Stimulated activated CD4-positive, alpha-beta T cell treated with anti-CD3 and anti-CD28 coated beads, Interleukin-2, amount 100 ng/mL, for 24 hours (primary cell): ENCODE measurements at places on chromosomes 5 and 9.

DNA sequence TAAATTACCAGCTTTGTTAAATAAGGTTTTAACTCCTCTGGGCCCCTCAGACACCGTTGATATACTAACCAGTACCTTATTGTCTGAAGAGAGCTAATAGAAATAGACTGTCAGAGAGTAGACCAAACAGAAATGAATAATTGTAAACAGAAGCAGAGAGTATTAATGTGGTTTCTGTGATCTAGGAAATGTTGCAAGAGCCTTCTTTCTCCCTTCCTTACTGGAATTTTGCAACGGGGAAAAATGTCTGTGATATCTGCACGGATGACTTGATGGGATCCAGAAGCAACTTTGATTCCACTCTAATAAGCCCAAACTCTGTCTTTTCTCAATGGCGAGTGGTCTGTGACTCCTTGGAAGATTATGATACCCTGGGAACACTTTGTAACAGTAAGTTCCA is 5.1 kb downstream of the TYRP1 start:
- no peak for DNase-seq

- DNase-seq, result no peak
Measured at GRCh38 chr5:158854260-158854783, 245.4 kb downstream of the EBF1 start.

GRCh38 chr9:130143958-130144366 is 28.2 kb upstream of the NCS1 start:
- no peak for DNase-seq

DNA sequence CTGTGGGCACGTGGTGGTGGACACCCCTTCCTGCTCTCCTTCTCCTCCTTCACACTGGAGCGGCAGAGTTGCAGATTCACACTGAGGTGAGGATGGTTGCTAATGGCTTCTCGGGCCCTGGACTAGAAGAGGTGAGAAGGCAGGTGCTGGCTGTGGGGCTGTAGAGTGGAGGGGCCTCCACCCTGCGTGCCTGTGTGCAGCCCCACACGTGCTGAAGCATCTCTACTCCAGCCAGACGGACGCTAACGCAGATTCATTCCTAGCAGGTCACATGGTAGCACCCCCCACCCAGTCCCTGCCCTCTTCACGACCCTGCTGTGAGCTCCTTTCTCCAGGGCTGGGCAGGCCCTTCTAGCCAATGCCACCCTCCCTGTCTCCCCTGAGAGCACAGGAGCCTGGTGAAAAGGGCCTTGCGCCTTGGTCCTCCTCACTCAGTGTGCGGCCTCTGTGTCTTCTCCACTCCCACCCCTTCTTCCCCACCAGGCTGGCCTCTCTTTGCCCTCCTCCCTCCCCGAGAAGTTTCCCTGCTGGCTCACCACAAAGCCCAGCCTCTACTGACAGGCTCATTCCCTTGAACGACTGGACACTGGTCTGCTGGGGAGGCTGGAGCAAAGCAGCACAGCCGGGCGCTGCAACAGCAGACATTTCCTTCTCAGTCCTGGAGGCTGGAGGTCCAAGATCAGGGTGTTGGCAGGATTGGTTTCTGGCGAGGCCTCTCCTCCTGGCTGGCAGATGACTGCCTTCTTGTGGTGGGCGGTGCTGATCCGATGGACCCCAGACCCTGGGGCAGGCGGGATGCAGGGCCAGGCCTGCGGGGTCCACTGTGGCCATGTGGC is 14.2 kb downstream of the CACNA1B start:
- DNase-seq, result no peak

DNA sequence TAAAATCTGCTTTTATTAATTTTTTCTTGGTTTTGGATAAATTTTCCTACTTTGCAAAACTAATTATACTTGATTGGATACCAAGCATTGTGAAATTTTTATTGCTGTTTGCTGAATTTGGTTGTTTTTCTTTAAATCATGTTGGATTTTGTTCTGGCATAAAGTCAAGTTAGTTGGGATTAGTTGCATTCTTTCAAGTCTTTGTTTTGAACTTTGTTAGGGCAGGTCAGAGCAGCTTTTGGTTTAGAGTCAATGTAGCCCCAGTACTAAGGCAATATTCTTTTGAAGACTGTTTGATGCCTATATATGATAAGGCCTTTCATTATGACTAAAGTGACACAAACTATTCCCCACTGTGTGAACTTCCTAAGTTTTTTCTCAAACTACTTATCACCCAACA is 531.1 kb downstream of the RASEF start:
- no peak for DNase-seq

- no peak for DNase-seq
Measured at GRCh38 chr5:106367281-106367680, 1303.5 kb downstream of the EFNA5 start.

DNA sequence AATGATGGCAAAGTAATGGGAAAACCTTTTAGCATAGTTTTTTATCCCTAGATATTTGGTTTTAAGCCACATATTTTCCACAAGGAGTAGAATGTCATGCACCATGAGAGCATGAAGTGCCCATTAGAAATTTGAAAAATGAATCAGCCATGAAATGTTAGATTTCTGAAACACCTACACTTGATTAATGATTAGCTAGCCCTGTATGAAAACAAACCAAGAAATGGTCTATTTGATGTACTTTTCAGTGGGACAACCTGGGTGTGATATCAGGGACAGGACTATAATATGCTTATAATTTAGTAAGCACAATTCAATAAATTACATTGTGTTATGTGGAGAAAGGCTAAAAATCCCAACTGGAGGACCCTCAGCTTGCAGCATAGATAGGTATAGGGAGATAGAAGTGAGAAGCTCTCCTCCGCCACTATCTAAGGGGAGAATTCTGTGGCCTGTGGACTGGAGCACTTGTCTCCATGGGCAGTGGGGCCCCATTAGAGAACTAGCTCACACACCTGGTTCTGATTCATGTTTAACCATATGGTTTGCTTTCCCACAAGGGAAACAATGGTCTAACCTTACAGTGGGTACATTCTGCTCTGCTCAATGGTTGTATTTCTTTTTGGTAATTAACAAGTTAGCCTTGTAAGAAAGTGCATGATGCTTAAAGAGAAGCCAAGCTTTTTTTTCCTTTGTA is 35.2 kb downstream of the NUP214 start:
- DNase-seq, result no peak

- no peak for DNase-seq
Measured at GRCh38 chr9:37550781-37551180, 25.4 kb downstream of the FBXO10 start.

- DNase-seq, result no peak
Measured at GRCh38 chr9:134175808-134176598, 11.6 kb upstream of the RNU6ATAC start.

DNA sequence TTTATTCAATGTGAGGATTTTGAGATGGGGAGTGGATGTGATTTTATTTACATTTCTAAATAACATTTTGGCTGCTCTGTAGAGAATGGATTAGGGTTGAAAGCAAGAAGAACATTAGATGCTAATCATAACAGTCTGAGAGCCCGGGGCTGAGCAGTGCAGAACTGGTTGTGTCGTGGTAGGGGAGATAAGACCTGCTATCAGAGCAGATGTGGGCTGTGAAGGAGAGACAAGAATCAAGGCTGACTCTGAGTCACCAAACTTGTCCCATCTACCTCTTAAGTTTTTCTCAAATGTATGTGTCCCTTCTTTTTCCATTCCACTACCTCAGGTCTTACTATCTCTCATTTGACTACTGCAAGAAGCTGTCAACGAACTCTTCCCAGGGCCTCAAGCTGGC is 35.4 kb upstream of the SLC28A3 start:
- no peak for DNase-seq

DNA sequence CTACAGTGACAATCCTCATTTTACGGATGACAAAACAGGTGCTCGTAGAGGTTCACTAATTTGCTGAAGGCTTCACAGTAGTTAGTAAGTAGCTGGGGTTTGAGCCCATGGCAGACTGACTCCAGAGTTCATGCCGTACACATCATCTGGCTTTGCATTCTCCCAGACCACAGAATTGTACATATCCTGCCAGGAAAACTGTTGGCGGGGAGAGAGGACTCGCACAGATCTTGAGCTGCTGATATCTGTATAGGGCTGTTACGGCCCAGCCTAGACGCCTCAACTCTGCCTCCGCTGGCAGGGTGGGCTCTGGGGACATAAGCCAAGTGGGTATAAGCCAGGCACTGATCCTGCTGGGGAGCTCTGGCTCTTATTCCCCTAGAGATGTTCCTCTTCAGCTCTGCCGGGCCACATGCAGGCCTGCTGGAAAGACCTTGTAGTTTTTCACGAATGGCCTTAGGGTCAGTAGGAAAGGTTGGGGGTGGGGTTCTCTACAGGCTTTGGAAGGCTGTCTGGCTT is 16.3 kb downstream of the LARP1 start:
- no peak for DNase-seq

GRCh38 chr5:35483191-35483590 is 134.5 kb upstream of the SPEF2 start:
- DNase-seq, result no peak

DNA sequence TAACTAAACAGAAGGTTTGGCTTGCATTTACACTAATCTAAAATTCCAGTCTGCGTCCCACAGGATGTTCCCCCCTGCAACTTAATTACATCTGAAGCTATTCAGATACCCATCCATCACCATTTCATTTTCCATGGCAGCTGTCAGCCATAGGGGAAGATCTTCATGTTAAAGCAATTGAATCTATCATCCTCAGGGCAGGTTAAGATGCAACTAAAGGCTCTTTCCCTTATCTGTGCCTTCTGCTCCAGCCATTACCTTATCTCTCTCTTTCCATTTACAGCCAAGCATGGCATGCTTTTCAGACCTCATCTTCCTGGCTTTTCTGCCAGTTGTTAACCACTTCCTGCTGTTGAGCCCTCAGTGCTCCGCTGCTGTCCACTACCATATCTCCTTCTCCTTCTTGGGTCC is 15.8 kb upstream of the HACD4 start:
- DNase-seq, result no peak

GRCh38 chr9:99896119-99896518 is 10.3 kb upstream of the STX17 start:
- no peak for DNase-seq

DNA sequence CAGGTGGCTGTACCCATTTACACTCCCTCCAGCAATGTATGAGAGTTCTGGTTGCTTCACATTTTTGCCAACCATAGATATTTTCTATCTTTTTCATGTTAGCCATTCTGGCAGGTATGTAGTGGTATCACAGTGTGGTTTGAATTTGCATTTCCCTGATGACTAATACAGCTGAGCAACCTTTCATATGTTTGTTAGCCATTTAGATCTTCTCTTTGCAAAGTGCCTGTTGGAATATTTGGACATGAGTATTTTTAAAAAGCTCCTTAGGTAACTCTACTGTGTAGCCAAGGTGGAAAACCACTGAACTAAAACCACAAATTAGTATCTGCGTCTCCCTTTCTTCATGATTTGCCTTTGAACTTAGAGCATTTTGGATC is 31.9 kb downstream of the IRF1 start:
- no peak for DNase-seq

GRCh38 chr5:68272289-68272688 is 56.7 kb downstream of the PIK3R1 start:
- no peak for DNase-seq

DNA sequence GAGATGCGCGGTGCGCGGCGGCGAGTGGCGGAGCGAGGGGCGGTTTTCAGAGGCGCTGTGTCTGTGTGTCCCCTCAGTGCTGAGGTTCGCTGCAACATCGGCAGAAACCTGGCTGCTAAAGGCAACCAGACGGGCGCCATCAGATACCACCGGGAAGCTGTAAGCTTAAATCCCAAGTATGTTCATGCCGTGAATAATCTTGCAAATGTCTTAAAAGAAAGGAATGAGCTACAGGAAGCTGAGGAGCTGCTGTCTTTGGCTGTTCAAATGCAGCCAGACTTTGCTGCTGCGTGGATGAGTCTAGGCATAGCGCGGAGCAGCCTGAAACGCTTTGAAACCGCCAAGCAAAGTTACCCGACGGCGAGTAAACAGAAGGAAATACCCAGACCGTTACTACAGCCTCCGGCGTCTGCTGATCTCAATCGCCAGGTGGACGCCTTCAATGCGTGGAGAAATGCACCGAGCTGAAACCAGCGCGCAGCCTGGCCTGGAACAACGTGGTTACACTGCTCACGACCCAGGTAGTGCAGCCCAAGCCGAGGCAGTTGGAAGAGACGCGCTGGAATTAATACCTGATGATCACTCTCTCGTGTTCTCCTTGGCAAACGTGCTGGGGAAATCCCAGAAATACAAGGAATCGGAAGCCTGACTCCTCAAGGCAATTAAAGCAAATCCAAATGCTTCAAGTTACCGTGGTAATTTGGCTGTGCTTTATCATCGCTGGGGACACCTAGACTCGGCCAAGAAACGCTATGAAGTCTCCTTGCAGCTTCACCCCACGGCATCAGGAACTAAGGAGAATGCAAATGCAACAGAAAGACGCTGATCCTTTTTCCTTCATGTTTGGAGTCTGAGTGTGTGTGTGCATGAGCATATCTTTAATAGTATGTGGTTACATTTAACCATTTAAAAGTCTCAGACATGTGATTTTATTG is 15.9 kb downstream of the OR2V1 start:
- no peak for DNase-seq

- DNase-seq, result no peak
Measured at GRCh38 chr9:14289916-14290315, 24.0 kb downstream of the NFIB start.

DNA sequence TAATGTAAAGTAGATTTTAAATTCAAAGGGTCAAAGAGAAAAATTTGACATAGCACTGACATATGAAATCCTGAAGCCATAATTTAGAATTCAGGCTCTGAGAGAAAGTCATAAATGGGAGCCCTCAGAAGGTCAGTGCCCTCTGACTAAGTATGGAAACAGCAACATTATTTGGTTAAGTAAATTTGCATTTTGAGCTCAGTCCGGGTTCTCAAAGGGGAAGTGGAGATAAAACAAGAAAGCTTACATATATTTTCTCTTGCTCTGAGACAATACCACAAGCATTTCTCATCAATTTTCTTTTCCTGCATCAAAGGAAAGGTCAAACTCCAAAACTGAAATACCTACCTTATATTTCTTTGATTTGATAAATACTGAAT is 348.0 kb downstream of the SEMA5A start:
- DNase-seq, result no peak

GRCh38 chr5:132774896-132775295 is 2.1 kb downstream of the SEPTIN8 start:
- no peak for DNase-seq

DNA sequence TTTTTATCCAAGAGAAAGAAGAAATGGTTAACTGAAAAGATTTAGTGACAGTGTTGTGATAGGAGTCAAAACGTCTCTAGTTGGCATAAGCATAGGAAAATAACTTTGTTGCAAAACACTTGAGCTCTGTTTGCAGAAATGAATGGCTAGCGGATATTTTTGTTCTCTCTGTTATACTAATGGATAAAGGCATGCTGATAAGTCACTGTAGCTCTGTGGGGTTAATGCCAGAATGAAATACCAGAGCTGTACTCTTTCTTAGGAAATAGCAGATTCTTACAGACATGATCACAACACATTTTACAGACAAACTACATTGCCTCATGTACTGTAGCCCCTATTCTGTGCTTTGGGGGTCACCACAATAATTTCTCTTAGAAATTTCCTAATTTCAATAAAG is 202.8 kb downstream of the DMRTA1 start:
- DNase-seq, result no peak

GRCh38 chr5:137758121-137758520 is 4.0 kb upstream of the HNRNPA0 start:
- DNase-seq, result no peak
